Activated naive CD4-positive, alpha-beta T cell treated with anti-CD3 and anti-CD28 coated beads, Interleukin-2, amount 50 U/mL, for 72 hours (primary cell): ENCODE measurements at places on chromosomes 7 and 10.

- no peak for DNase-seq
These were observed 34.0 kb downstream of the THNSL1 start for GRCh38 chr10:25050402-25050801.

GRCh38 chr7:119270045-119270464, 1002.9 kb upstream of the KCND2 start:
- DNase-seq: peak; percentile 41

GRCh38 chr7:31079824-31080511, 27.9 kb downstream of the ADCYAP1R1 start:
- no peak for DNase-seq

GRCh38 chr10:131885391-131886165, 15.2 kb upstream of the PPP2R2D start:
- peak; percentile 79 for DNase-seq
